ENCODE measurements at places on chromosomes 7 and 10.

- DNase-seq = no peak
These were observed 67.8 kb upstream of the PCBD1 start for GRCh38 chr10:70956029-70956759.

GRCh38 chr10:85598646-85599045 is 767.9 kb downstream of the GRID1 start:
- DNase-seq = no peak

- no peak for DNase-seq
These were observed 235.5 kb downstream of the ZEB1 start for GRCh38 chr10:31554556-31554955.

- no peak for DNase-seq
These were observed 18.5 kb downstream of the ITGB1 start for GRCh38 chr10:32939296-32940111.
